ENCODE measurements at places on chromosomes 3 and 15. TPM values are rescaled to one million over a fixed set of nuclear protein-coding genes. Genes with fewer than 3 reads are reported as not detected.

DNA sequence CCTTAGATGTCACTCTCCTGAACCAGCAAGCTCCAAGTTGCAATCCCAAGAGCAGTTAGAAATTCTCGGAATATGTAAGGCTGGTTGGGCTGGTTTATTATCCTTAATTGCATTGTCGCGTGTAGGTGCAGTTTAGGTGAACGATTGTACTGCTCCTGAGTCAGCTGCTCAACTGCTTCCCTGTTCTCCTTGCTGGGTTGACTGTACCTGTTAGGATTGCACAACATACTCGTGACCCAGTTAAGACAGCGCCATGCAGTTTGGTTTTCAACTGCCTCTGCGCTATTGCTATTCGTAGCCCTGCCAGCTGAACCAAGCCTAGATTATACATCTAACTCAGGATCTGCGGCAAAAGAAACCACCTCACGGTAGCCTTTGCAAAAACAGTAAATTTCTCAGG is 41.0 kb downstream of the BCL2L10 start:
- peak; percentile 94 for DNase-seq

- DNase-seq, result no peak
Measured at GRCh38 chr3:172379372-172379771, 68.9 kb downstream of the GHSR start.

GOLGA6D gene
- not detected for total RNA-seq

DNA sequence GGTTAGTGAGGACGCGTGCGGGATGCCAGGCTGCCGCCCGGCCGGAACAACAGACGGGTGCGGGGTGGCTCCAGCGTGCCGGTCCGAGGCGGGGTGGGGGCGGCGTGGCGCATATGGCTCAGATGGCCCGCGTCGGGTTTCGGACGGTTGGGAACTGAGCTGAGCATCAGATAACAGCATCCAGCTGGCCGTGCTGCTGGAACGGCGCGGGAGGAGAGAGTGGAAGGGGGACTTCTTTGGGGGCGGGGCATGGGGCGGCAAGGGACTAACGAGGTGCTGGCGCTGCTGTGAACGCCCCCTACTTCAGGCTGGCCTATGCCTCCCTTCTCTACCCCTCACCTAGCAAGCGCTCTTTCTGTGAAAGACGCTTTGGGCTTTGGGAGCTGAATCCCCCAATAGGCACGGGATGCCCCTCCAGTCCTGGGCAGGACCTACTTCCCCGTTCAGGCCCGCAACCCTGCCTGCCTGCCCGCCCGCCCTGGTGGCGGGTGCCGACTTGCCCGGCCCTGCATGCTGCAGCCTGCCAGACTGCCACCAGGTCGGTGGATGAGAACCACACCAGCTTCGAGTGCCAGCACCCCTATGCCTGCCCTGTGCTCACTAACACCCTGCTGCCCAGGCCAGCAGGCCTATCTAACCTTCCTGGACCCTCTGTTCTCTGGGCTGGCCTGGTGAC is 542 bp downstream of the INKA1 start:
- peak; percentile 86 for DNase-seq

DNA sequence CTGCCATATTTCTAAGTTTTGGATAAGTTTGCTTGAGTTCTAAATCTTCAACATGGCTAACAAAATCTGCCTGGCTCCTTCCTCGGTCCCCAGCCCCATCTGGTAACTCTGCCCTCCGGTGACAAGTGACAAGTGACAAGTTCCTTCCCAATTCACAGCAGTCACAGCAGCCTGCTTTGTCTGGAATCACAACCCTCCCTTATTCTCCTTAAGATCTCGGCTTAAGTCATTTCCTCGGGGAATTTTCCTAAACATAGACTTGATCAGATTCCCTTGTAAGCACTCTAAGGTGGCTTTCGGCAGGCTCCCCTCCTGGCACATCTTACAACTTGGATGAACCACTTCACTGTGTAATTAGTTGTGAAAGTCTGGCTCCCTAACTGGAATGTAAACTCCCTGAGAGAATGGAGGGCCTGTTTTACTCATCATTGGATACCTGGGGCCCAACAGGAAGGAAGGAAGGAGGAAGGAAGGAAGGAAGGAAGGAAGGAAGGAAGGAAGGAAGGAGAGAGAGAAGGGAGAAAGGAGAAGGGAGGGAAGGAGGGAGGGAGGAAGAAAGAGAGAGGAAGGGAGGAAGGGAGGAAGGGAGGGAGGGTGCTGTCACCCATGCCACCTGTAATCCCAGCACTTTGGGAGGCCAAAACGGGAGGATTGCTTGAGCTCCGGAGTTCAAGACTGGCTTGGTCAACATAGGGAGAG is 126.4 kb downstream of the SHQ1 start:
- DNase-seq, result no peak

DNA sequence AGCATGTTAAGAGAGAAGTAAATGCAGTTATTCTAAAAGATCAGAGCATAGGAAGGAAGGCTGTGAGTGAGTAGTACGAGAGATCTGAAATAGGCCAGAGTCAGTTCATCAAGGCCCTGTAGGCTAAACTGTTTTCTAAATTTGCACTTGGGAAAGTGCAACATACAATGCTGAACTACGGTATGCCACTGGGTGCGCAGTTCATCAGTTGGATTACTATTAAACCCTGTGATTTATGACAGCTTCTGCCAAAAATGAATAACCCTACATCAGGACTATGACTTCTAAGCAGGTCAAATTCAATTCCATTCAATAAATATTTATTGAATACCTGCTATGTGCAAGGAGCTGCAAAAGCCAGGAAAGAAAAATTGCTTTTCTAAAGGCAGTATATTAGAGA is 10.8 kb downstream of the CBLB start:
- DNase-seq, result no peak

DNA sequence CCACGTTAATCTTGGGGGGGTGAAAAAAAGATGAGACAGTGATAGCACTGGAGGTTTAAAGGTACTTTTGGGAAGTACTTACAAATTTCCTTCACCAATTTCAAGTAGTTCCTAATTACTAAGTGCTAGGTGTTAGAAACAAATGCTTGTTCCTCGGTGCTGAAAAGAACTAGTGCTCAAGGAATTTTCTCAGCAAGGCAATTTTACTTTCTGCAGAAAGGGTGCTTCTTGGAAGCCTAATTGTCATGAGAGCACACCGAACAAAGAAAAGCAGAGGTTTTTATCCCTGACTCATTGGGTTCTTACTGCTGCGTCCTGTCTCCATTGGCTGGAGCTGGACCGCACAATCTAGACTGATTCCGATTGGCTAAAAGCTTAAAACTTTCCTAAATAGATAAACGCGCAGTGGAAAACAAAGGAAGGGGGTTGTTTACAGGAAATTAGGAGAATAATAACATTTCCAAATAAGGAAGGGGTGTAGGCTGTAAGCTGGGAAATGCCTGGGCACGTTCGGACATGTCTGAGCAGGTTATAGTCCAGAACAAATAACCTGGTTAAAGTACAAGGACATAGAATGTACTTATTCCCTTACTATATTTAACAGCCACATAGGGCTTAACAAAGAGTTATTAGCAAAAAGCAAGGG is 49.6 kb downstream of the CHD2 start:
- peak; percentile 76 for DNase-seq

GRCh38 chr3:176005564-176005963 is 1146.4 kb downstream of the NAALADL2 start:
- DNase-seq, result no peak

CHDH gene
- under 0.01 TPM for total RNA-seq

TM4SF18 gene
- total RNA-seq, result not detected

DNA sequence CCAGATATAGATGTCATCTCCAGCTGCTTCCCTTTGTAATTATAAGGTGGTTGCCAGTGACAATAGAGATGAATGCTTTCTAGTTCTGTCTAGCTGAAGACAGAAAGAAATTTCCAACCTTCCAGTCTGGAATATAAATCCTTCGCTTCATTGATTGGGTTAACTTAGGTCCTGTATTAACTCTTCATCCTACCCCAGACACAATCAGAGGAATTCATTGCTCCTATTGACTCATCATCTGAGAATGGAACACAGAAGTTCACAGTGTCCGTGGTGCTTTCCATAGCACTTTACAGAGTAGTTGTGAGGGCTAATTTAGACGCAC is 241.4 kb downstream of the NFKBIZ start:
- no peak for DNase-seq

GRCh38 chr3:69082361-69082760 is 2.2 kb upstream of the UBA3 start:
- no peak for DNase-seq

GRCh38 chr3:178437236-178437635 is 99.0 kb upstream of the KCNMB2 start:
- no peak for DNase-seq

DNA sequence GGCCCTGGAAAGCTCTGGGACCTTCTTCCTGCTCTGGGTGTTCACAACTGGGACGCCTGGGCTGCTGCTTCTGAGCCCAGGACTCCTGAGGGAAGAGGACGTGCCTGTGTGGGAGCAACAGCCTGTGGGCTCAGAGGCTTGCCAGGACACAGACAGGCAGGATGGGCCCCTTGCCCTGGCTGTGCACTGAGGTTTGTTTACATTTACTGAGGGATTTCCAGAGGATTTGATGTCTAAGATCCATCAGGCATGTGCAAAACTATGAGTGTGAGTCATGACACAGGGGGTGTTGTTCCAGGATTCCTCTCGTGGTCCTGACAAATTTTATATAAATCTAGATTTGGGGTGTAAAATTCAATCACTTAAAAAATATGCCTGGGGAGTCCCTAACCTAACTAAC is 10.6 kb downstream of the CCR9 start:
- peak; percentile 80 for DNase-seq
